Stomach (tissue), 19 donors: ENCODE measurements at places on chromosomes 6 and 20. TPM values are rescaled to one million over a fixed set of nuclear protein-coding genes. Genes with fewer than 3 reads are reported as not detected.

GRCh38 chr6:96725296-96725695 lies 112.0 kb downstream of the GPR63 start:
- no peak for DNase-seq

DNA sequence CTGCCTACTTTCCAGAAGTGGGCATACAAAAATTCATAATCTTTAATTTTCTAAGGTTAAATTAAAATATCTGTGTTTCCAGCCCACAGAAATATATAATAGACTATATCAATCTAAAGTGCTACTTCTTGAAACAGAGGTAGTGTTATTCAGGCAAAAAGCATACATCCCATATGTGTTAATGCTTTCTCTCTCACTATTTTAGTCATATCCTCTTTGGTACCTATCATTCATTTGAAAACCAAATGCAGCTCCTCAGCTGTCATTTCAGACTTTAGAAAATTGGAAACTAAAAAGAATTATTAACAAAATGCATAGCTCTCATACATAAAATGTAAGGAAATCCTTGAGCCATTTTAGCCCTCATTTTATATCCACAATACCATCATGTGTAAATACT lies 925 bp downstream of the FHL5 start:
- no peak for DNase-seq

DNA sequence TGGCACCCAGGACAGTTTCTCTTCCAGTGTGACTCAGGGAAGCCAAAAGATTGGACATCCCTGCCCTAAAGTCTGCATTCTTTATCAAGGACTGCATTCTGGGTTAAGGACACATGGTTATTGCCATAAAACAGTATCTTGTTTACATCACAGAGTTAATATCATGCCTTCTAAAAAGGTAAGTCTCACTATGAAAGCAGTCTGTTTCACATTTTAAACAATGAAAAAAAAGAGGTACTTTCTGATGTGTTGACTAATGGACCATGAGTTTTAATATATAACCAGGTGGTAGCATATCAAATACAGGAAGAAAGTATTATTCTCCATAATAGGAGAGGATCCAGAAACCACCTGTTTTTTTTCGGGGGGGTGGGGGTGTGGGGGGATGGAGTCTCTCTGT lies 93.7 kb downstream of the TIAM2 start:
- no peak for DNase-seq

Gene APCDD1L
- not detected for total RNA-seq

- no peak for DNase-seq
Measured at GRCh38 chr20:1636621-1637020, 16.8 kb upstream of the SIRPB1 start.

DNA sequence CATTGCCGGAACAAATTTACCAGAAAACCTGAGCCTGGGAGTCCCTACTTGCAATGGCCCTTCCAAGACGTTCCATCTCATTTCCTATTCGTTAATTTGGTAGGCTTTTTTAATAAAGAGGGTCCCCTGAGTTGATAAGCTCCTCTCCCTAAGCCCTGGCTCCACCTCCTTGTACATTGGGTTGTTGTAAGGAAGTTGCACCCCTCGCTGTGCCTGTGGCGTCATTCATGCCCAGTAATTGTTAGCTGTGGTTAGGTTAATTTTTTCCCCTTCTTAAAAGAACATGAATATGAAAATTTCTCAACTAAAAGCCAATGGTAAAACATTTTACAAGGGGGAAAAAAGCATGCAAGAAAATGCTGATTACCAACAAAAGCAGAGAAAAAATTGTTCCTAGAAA lies 91.9 kb downstream of the SLC24A3 start:
- DNase-seq, result no peak

DNA sequence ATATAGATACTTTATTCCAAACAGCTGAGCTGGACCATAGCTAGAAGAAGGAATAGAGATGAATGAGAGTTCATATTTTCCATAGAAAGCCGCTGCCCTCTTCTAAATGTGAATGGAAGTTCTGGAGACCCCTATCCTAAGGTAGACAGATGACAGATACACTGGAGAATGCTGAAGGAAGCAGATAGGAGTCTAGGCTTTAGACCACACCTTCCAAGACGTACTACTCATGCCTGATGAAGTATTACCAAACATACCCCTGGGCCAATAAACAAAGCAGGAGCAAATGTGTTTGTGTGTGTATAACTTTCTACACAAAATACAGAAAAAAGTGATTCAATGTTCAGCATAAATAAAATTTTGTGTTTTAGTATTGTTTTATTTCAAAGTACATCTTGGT lies 9.1 kb upstream of the SLC17A2 start:
- no peak for DNase-seq
